Muscle of arm (tissue), 14 donors: ENCODE measurements at places on chromosomes 16 and 17. TPM values are rescaled to one million over a fixed set of nuclear protein-coding genes. Genes with fewer than 3 reads are reported as not detected.

DNA sequence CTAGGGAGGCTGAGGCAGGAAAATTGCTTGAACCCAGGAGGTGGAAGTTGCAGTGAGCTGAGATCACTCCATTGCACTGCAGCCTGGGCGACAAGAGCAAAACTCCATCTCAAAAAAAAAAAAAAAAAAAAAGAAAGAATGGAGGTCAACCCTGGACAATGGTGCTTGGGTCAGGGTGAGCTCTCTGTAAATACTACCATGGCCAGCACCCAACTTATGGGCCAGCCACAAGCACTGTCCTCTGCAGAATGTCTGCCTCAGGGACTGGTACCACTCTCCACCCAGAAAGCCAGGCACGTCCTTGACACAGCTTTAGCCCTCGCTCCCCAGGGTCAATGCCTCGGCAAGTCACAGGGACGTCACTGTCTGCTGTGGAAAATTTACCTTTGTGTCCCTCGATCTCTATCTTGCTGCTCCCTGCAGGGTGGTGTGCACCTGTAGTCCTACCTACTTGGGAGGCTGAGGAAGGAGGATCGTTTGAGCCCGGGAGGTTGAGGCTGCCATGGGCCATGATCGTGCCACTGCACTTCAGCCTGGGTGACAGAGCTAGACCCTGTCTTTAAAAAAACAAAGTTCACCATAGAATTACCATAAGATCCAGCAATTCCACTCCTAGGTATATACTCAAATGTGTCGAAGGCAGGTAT, 123.3 kb downstream of the IRX3 start:
- no peak for DNase-seq

DNA sequence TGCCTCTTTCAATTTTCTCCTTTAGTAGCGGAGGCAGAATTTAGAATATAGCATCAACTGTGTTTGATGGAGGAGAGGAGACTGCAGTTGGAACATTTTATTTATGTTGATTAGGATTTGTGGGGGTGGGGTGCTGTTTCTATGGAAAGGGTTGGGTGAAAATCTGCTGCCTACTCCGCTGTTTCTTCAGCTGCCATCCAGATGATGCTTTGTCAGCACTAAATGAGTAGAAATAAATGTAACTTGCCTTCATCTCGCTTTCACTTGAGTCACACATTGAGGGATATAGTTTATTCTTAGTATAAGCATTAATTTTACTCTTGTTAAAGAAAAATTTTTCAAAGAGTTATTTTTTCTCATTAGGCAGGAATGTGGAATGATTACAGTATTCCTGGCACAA, 42.1 kb downstream of the ABHD15 start:
- no peak for DNase-seq

The CNGB1 gene
- polyA plus RNA-seq = not detected

The ZNF689 gene
- polyA plus RNA-seq = 6.3 TPM
